ENCODE measurements at places on chromosomes 2 and 18.

- no peak for DNase-seq
Observed at GRCh38 chr18:73750052-73750451, 397.6 kb downstream of the FBXO15 start.

DNA sequence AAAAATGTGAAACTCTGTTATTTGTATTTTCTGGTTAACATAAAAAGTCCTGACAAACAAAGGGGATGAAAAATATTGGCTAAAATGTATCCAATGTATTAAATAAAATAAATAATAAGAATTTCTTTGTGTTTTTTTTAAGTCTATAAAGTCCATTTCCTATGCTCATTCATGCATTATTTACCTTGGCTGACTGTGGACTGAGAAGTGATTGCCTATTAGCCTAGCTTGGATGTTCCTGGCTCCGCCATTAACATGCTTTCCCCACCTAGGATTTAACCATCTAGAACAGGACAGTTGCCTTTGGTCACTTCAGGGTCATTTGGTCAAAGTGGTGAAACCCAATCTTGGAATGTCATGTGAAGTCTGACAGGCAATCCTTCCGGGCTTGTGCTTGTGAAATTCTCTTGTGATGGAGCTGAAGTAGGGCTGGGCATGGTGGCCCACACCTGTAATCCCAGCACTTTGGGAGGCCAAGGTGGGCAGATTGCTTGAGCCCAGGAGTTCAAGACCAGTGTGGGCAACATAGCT is 60.4 kb upstream of the TANC1 start:
- DNase-seq, result no peak

DNA sequence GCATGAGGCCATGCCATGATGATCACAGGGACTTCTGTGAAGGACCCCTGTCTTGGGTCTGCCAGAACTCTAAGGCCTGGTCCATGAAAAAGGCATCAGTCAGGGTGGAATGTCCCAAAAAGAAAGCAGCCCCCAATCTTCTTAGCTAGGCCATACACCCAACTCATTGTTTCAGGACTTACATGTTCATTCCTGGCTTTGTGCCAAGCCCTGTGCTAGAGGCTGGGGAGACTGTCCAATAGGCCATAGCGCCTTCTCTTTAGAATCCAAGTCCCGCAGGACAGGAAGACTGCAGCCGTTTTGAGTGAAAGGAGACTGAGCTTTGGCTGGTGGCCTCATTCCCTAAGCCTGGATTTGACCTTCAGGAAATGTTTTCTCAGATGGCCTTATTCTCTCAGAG is 247.3 kb downstream of the PRKCE start:
- no peak for DNase-seq

DNA sequence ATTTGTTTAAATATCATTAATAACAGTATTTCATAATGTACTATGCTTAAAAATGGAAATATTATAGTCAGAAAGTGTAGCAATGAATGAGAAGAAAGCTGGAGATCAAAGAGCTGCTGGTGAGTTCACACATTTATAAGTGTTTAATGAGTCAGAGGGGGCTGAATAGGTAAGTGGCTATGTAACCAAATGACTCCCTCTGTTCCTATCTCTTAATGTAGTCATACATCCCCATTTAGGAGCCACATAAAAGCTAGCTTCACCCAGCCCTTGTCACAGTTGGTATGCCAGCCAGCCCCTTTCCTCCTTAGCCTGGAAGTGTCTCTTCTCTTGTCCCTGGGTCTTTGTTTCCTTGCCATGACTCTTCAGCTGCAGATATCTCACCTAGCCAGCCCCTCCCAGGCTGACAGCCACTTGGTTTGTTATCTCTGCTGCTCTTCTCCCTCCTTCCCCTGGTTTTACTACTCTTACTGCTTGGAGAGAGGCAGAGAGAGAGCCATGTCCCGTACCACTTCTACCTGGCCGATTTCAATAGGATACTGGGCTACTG is 438.6 kb upstream of the HNMT start:
- DNase-seq, result no peak

DNA sequence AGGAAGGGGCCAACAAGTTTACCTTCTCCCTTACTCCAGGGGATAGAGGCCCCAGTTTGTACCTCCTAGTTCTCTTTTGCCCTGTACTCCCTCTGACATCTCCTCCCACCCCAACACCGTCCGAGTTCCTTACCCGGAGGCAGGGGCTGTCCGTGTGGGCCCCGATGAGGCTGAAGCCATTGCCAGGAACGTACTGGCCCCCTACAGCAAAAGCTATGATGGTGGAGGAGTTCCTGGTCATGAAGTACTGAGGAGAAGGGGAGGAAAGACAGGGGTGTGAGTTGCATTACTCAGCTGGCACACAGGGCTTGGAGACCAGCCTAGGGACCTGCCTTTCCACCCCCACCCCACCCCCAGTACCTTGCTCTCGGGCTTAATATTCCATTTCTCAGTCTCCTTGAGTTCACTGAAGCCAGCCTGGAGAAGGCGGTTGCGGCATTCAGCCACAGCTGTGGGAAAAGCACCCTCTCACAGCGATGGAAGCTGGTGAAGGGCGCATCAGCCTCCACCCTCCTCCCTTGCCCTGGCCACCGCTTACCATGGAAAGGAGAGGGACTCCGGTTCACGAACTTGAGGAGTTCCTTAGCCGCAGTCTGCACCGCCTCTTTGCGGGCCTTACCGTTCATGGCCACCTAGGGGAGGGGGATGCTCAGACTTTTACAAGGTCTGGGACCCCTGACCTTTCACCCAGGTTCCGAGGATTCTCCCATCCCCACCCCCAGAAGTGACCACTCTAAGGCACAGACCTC is 1.0 kb downstream of the DNPEP start:
- DNase-seq, result no peak

- DNase-seq, result no peak
Observed at GRCh38 chr2:72145289-72145657, 2.4 kb downstream of the CYP26B1 start.

DNA sequence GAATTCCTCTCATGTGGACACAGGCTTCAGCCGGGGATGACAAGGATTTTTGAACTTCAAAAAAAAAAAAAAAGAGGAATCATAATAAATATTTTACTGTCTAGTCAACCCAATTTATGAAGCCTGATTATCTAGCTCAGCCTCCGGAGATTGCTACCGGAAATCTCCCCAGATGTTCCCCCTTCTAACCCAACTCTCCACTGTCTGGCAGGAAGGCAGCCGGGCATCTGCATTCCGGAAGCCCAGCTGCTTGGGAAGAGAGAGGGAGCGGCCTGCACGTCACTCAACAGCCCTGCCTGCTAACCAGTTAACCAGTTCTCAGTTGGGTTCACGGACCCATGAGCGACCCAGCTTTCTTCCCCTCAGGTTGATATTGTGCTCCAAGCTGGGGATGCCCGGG is 87.2 kb upstream of the POU3F3 start:
- no peak for DNase-seq

GRCh38 chr2:51624995-51625394 is 593.1 kb upstream of the NRXN1 start:
- DNase-seq, result no peak

- no peak for DNase-seq
Observed at GRCh38 chr2:170341684-170342623, 164.0 kb downstream of the MYO3B start.

DNA sequence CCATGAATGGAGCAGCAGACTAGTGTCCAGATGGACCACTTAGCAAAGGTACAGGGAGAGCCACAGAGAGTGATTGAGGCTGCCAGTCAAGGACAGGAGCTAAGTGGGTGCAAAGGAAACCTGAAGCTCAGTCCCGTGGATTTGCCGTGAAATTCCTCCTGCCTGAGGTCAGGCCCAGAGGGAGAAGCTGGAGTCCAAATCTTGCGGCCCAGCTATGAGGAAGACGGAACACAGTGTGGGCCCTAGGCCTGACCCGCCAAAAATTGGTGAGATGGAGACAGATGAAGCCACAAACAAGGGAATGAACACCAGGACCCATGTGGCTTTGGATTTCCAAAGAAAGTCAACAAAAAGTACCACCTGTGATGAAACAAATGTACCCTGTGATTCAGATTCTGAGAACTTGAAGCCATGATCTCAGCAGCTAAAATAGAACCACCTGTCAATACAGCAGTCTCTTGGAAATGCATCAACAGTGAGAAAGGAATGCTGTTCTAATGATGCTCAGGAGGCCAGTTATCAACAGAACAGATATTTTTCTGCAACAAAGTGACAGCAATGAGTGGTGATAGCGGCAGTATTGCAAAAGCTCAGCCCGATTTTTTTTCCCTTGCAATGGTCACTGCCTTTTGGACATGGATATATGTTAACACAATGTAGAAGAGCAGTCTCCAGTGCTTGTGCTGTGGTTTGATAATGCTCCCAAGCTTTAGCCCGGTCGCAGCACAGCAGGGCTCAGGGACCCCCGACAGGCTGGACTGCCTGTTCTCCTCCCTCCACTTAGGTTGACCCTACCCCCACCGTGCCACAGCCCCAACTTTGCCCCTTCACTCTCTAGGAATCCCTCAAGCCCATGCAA is 10.7 kb downstream of the COL6A3 start:
- DNase-seq, result no peak

DNA sequence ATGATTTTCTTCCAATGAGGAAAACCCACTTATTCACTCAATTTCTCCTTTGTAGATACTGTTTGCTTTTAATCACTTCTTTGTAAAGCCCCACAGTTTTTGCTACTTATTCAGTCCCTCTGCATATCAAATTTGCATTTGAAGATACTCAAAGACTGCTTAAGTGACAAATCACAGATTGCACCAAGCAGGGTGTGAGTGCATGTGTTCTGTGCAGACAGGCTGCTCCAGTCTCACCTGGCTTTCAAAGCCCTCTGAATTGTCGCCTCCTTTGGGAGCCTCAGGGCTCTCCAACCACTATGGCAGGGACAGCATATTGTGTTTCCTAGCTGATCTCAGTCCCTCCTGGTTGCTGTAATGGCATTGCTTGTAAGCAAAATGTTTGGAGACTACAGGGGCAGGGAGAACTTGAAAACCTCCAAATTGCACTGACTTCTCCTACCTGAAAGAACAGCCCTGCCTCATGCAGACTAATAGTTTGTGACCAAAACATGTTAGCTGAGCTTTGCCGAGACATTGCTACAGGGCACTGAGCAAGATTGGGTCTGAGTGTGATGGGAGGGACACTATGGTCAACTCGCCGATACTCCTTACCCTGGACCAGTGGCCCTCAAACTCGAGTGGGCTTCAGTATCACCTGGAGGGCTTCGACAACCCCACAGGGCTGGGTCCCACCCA is 96.8 kb downstream of the POLE4 start:
- DNase-seq, result no peak

- DNase-seq, result no peak
Observed at GRCh38 chr2:86011449-86011941, 94.2 kb downstream of the POLR1A start.

GRCh38 chr18:26710470-26711096 is 154.9 kb downstream of the AQP4 start:
- DNase-seq, result no peak

DNA sequence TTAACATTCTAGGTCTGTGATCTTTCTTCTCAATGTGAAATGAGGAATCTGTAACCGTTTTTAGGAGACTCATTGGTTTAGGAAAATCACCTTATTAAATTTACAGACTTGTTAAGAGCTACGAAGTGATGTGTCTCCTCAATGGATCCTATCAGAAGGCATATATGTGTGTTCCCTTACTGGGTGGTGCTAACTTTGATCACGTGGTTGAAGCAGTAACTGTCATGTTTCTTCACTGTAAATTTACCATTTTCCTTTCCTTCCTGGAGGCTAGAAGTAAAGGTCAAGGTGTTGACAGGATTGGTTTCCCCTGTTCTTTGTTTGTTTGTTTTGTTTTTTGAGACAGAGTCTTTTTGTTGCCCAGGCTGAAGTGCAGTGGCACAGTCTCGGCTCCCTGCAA is 1.4 kb upstream of the MTHFD2 start:
- DNase-seq, result no peak

DNA sequence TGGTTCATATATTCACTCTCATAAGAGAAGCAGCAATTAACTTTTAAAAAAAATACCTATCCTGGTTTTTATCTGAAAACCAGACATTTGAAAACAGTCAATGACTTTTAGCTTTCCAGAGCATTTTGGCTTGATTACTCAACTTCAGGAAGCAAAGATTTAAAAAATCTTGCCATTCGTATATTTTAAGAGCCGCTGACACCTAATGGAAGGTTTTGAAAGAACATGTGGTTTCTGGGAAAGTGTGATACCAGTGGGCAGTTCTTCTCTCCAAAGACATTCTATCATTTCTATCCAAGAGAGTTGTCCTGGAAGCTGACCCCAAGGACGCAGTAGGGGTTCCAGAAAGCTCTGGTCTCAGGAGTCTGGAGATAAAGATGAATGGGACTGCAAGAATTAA is 234.7 kb downstream of the TTC32 start:
- no peak for DNase-seq

Measured in caudate nucleus (tissue), 63 donors.